ENCODE measurements at places on chromosomes 1 and 21.

DNA sequence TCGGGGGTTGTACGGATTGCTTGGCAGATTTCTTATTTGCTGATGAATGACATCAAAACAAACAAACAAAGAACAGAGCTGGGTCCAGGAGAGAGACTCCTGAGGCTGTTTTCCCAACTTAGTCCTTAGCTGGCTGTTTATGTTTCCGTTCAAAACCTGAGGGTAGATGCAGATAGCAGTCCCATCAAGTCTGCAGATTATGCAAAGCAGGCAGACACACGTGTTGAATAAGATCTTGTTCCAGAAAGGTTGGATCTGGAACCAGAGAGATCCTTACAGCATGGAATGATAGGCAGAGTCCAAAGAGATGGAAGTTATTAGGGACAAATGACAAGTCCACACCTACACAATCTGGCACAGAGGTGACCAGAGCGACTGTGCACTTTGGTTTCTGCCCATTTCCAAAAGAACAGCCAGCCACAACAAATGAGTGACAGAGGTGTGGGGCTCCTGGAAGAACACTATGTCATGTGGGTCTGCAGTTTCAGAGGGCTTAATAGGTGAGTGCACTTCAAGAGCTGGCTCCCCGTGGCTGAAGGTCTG, 65.5 kb downstream of the MAN1C1 start:
- DNase-seq, result no peak

DNA sequence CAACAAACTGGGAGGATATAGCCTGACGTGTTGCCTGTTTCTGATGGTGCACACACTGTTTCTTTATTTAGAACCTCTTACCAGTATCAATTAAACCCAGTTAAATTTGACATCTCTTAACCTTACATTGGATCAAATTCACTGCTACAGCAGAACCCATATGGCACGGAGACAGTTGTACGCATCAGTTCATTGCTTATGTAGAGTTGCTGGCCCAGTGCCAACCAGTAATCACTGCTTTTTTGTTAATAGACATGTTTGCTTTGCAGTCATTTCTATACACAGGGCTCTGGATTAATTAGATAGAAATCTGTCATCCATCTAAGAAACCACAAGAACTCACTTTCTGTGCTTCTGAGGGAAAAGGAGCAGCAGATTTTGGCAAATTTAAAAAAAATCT, 154.0 kb downstream of the RWDD3 start:
- no peak for DNase-seq

GRCh38 chr1:66207484-66207883, 326.5 kb upstream of the SGIP1 start:
- no peak for DNase-seq

GRCh38 chr1:8525216-8525557, 207.3 kb downstream of the SLC45A1 start:
- peak; percentile 25 for DNase-seq

GRCh38 chr1:15668089-15668754, 15.9 kb upstream of the PLEKHM2 start:
- DNase-seq, result no peak

- DNase-seq, result no peak
Measured at GRCh38 chr1:3942416-3943122, 42.5 kb upstream of the C1orf174 start.

DNA sequence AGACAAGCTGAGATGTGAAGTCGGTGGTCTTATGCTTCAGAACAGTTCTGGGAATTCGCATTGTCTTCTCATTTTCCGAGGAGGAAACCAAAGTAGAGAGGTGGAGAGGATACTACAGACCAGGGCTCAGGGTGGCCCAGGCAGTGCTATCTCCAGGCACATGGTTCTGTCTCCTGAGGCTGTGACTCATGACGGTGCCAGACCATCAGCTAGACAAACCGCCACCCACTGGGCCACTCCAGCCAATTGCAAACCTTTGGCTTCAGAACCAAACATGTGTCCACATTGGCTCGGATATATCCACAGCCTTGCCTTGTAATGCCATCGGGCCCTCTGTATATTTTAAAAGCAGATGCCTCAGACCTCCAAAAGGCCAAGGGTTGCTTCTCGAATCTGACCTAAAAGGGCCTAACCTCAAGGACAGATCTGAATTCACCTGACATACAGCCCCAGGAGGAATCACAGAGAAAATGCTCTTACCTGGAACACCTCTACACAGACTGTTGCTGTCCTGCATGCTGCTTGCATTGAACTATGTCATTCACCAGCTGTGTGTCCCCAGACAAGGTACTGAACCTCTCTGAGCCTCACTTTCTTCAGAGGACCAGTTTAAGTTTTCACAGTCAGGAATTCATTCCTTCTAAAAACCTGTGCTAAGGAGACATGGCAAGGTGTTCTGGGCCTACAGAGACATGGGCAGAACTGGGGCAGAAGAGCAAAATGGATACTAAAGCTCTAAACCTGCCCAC, 224.9 kb upstream of the JUN start:
- no peak for DNase-seq

DNA sequence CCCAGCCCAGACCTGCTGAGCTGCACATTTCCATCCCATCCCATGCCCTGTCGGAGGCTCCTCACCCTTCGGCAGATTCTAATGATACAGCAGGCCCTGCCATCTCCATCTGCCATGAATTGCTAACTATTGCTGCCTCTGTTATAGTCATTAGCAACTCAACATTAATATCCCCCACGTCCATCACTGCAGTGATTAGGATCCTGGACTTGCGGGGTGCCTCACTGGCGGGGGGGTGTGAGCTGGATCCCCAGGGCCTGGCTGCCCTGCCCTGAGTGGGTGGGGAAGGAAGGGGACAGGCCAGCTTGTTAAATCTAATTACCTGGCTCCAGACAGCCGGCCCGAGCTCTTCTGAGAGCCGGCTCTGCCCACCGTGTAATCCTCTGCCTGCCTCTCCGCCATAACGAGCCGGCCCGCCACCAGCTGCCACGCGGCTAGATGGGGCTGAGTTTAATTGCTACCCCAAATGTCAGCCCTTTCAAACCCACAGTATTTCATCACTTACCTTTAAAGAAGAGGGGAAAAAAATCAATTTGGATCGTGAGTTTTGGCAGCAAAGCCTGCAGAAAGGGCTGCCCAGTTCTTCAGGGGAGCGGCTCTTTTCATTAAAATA, 227.3 kb upstream of the CSF3R start:
- DNase-seq, result no peak

DNA sequence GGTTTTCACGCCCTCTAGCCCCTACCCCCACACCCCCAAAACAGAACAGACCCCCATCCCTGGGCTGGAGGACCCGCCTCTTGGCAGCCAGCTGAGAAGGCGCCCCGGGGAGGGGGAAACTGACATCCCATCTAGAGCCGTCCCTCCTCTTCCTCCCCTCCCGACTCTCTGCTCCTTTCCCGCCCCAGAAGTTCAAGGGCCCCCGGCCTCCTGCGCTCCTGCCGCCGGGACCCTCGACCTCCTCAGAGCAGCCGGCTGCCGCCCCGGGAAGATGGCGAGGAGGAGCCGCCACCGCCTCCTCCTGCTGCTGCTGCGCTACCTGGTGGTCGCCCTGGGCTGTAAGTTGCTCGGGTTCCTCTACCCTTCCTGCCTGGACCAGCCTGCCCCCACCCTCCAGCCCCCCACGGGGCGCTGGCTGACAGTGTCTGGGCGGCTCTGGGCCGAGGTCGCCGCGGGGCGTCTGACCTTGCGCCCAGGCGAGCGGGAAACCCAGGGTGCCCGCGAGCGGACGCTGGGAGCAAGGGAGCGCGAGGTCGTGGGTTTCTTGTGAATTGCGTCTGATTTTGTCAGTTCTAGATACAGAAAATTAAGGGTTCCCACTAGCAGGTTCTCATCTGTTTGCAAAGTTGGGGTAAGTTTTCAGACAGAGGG, 618 bp downstream of the JAM2 start:
- no peak for DNase-seq

- no peak for DNase-seq
Measured at GRCh38 chr1:11879311-11880180, 20.8 kb upstream of the NPPB start.

- DNase-seq, result no peak
Measured at GRCh38 chr1:110076789-110077500, 6.5 kb upstream of the ALX3 start.

DNA sequence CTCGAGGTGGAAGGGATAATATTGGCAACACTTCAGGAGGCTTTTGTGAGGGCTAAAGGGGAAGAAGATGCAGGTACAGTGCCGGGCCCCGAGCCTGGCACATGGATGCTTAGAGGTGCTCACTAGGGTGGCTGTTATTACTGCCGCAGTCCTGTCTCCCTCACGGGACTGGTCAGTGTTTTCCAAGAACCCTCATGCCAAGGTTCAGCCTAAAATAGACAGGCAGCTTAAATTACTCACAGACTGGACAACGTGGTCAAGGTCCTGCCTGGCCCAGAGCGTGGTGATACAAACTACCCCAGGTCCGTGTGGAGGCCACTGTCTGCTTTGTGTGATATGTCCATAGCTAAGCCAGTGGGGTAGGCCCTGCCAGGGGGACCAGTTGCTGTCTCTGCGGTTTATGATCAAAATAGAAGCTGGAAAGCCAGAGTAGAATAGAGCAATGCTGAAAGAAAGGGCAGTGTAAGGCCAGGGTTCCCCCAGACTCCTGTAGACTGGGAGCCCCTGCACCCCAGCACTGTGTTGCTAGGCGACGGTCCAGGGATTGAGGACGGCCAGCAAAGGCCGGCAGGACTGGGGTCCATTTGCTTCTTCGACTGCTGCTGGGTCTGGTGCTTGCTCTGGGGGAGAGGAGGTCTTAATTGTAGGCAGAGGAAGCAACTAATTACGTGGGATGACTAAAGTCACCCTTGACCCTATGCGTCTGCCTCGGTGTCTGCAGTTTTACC, 36.1 kb downstream of the ELAPOR1 start:
- DNase-seq, result no peak
